Natural killer cell treated with Interleukin-12 subunit alpha and Interleukin-12 subunit beta and Interleukin-15 and Interleukin-18, amount 100 ng/mL, for 72 hours (primary cell): ENCODE measurements at places on chromosomes 16 and 17. TPM values are rescaled to one million over a fixed set of nuclear protein-coding genes. Genes with fewer than 3 reads are reported as not detected.

The KRTAP2-3 gene
- total RNA-seq, result not detected

The OR2C1 gene
- not detected for total RNA-seq

The CEMP1 gene
- total RNA-seq, result not detected

DNA sequence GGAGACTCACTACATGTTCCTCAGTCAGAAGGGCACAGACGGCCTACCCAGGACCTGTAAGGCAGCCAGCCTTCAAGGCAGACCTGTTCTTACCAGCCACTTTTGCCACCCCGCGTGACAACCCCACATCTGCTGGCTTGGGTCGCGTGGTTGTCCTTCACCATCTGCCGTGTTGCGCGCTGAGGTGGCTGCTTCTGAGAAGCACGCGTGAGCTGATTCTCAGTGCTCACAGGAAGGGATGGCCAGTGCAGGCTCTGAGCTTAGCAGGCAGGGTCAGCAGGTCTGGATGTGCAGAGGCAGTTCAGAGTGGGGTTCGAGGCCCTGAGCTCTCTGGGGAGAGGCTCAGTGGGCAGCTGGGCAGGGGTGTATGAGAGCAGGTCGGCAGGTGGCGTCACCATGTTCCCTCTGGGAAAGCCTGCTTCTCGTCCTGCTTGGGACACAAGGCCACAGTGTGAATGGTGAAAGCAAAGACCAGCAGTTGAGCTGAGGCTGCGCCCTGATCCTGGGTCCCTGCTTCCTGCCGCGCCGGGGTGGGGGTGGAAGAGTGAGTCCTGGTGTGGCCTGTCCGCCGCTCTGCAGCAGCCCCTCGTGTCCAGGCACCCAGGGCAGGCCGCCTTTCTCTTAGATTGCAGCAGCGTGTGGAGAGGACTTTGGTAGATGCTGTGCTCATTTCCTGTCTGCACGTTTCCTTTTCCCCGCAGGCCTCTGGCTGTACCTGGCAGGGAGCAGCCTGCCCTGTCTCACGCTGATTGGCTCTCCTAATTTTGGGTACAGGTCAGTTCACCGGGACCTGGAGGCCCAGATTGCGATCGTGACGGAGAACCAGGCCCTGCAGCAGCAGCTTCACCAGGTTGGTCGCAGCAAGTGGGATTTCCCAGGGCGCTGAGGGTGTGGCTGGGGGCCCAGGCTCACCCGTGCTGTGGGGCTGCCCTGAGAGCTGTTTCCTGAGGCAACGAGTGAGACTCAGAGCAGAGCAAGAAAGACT, 36.0 kb downstream of the PGS1 start:
- H3K4me3 ChIP-seq, result peak overlapping the region; percentile 83
- H3K4me1 ChIP-seq, result peaks cover 68% of the 10 kb centered on the region
- no peaks in the 10 kb centered on the region for H3K27me3 ChIP-seq
- peak overlapping the region; percentile 96 for H3K27ac ChIP-seq
- H3K36me3 ChIP-seq, result peaks cover 6% of the 10 kb centered on the region
- DNase-seq, result peak; percentile 76

GRCh38 chr16:70700101-70701020, 14.5 kb upstream of the MTSS2 start:
- H3K27ac ChIP-seq, result no peak overlapping the region
- no peak for DNase-seq
- H3K36me3 ChIP-seq, result no peaks in the 10 kb centered on the region
- H3K4me1 ChIP-seq, result no peaks in the 10 kb centered on the region
- H3K27me3 ChIP-seq, result no peaks in the 10 kb centered on the region
- H3K4me3 ChIP-seq, result no peak overlapping the region

DNA sequence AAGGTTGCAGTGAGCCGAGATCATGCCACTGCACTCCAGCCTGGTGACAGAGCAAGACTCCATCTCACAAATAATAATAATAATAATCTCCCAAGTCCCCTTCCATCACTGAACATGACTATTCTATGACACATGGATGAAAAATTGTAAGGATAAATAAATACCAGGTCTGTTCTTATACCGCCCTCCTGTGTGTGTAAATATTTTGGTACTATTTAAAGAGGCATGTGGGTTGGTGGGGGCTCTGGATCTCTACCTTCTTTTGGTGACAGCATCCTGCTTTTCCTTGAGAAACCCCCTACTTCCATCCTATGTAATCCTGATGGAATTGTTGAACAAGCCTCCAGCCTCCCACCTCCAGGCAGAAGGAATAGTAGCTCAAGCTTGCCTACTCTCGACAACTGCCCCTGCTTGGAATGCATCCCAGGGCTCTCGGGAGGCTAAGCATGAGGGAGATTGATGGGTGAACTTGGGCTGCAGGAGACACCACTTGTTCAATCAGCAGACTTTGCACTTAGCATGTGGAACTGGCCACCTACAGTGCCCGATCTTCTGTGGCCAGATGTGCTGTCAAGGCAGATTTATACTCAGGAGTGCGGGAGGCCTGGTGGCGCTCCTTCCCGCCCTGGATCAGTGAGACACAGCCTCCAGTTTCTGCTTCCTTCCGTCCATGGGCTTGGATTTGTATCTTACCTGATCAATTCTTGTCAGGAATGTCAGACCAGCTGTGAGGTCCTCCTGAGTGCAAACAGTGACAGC, 287.4 kb downstream of the SLC39A11 start:
- no peak overlapping the region for H3K27ac ChIP-seq
- no peak overlapping the region for H3K4me3 ChIP-seq
- H3K36me3 ChIP-seq, result peaks cover 8% of the 10 kb centered on the region
- H3K4me1 ChIP-seq, result no peaks in the 10 kb centered on the region

- no peaks in the 10 kb centered on the region for H3K36me3 ChIP-seq
- H3K4me3 ChIP-seq, result no peak overlapping the region
- no peak for DNase-seq
- peaks cover 22% of the 10 kb centered on the region for H3K4me1 ChIP-seq
- no peak overlapping the region for H3K27ac ChIP-seq
These were observed 56.2 kb downstream of the PRMT7 start for GRCh38 chr16:68367030-68367429.

- no peaks in the 10 kb centered on the region for H3K27me3 ChIP-seq
- H3K4me3 ChIP-seq, result peak overlapping the region; percentile 96
- no peaks in the 10 kb centered on the region for H3K36me3 ChIP-seq
- peak; percentile 100 for DNase-seq
- H3K4me1 ChIP-seq, result peaks cover 59% of the 10 kb centered on the region
These were observed 16.6 kb downstream of the GRB7 start for GRCh38 chr17:39754161-39754957.
